Brain pericyte (primary cell): ENCODE measurements at places on chromosomes 1 and 21.
A peak's percentile ranks its signal among the peaks of the same experiment; 100 is the strongest.

GRCh38 chr1:177800400-177801088 lies 169.3 kb downstream of the SEC16B start:
- DNase-seq = no peak

DNA sequence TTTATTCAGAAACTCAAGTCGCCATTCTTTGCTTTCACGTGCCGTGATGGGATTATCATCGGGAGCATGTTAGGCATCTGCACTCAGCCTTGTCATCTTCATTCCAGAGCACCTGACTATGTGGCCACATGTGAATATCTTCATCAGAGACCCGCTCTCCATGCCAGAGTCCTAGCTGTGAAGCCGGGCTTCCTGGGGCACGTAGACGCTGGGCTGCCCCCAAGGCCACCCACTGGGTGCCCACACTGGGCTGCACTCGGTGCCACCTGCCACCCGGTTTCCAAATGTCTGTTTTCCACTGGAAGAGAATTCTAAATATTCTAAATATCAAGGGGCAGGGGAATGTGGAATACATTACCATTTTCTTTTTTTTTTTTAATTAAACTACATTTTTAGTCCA lies 43.8 kb downstream of the SLC37A1 start:
- DNase-seq = no peak

DNA sequence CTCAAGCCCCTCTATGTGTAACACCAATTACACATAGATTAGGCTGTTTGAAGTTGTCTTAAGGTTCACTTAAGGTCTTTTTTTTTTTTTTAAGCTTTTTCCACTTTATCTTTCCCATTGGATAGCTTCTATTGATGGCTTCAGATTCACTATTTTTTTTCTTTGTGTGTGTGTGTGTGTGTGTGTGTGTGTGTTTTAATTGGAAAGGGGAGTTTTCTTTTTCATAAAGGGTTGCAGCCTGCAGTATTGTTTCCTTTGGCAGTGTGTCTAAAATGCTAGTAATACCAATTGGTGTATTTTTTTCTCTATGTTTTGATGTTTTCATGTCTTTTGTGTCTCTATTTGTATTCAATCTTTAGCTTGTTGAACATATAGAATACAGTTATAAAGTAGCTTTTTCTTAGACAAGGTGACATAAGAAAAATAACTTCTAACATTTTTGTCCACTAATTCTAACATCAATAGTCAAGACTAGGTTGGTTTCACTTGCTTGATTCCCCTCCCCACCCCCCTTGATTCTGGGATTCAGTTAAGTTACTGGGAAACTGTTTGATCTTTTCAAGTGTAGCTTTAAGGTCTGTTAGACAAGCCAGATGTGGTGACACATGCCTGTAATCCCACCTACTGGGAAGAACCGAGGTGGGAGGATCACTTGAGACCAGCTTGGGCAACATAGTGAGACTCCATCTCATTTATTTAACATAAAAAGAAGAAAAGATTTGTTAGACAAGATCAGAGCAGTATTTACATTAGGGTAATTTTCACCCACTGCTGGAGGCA lies 21.4 kb downstream of the PRRC2C start:
- DNase-seq = peak; percentile 16

GRCh38 chr1:19960591-19960990 lies 18.8 kb downstream of the PLA2G2A start:
- no peak for DNase-seq

GRCh38 chr1:3368711-3369445 lies 85.6 kb upstream of the ARHGEF16 start:
- DNase-seq = no peak

DNA sequence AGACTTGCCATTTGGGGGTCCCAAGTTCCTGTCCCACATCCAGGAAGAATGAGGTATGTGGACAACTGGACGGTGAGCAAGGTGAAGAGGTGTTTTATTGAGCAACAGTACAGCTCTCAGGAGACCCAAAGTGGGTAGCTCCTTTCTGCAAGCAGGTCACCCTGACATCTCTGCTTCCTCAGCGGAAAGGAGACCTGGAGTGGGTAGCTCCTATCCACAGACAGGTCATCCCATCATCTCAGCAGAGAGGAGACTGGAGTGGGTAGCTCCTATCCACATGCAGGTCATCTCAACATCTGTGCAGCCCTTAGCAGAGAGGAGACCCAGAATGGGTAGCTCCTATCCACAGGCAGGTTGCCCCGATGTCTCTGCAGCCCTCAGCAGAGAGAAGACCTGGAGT lies 13.8 kb upstream of the FNBP1L start:
- no peak for DNase-seq

- no peak for DNase-seq
These were observed 78.6 kb downstream of the DUSP10 start for GRCh38 chr1:221663321-221663720.

GRCh38 chr1:166944186-166944967 lies 31.0 kb downstream of the ILDR2 start:
- DNase-seq = no peak

- no peak for DNase-seq
These were observed 599.9 kb upstream of the RGS18 start for GRCh38 chr1:191558379-191558778.

DNA sequence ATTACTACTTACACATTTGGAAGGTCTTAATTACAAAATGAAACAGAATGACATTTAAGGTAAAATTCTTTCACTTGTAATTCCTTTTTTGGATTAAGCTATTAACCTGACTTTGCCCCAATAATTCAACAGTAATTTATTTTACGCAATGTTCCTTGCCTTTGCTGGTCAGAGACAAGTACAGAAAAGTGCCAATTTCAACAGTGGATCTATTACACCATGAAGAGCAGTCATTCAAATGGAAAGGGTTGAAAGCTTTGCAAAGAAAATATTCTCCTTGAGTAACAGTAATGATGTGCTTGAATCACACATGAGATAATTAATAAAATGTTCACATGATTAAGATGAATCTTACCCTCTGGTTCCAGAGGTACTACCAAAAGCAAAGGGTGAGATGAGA lies 84.7 kb downstream of the APP start:
- DNase-seq = no peak

DNA sequence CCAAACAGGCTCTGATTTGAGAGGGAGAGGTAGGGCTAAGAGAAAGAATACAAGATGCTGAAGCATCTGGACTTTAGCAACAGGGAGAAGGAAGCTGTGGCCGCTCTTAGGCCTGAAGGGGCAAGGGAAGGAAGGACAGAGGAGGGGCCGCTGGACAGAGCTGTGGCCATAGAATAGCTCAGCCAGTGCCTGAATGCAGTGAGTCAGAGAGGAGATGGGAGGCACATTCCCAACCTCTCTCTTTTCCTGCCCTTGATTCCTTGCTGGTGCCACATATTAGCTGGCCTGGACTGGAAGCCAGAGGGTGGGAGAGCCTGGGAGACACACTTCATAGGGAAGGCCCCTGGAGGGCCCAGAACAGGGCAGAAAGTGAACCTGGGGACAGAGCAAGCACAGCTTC lies 83.4 kb upstream of the POU3F1 start:
- DNase-seq = no peak

DNA sequence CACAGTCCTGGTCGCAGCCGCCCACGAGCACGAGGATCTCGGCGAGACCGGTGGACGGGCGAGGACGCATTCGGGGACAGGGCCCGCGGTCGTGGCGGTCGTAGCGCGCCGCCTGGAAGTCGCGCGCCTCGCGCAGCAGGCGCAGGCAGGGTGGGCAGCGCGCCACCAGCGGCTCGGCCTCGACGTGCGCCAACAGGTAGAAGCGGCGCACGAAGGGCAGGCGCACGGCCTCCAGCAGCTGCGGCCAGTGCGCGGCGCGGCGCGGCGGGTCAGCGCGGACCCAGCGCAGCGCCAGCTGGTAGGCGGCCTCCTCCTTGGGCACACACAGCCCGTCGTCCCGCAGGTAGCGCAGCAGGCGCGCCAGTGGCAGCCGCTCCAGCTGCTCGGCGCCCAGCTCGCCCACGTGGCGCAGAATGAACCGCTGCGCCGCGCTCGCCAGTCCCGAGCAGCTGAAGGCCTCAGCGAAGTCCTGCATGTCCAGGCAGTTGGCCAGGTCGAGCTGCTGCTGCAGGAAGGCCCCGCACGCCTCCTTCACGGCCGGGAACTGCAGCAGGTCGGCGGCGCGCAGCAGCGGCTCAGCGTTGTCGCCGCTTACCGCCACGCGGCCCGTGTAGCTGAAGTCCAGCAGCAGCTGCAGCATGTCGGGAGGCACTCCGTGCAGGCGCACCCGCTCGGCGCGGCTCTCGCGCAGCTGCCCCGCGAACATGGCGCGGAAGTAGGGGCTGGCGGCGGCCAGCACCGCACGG lies 573 bp downstream of the KLHL21 start:
- DNase-seq = no peak

DNA sequence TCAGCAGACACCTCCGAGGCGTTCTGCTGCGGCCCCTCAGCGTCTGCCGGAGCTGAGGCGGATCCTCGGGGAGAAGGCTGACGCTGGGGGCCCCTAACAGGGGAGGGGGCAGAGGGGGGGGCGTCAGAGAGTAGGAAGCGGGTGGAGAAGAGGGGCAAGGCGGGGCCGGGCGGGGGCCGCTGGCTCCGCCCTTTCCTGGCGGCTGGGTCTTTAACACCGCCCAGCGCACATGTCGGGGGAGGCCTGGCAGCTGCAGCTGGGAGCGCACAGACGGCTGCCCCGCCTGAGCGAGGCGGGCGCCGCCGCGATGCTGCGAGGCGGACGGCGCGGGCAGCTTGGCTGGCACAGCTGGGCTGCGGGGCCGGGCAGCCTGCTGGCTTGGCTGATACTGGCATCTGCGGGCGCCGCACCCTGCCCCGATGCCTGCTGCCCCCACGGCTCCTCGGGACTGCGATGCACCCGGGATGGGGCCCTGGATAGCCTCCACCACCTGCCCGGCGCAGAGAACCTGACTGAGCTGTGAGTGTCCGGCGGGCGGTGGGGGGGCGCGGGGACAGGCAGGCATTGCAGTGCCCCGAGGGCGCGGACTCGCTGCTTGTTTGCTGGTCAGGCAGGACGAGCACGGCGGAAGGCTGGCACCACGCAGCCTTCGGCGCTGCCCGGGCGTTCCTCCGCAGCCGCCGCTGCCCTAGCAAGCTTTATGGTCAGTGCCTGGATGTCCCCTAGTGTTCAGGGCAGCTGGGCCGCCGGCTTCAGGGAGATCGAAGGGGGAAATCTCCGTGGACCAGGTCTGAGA lies at the start of gene NTRK1:
Gene NTRK1 (plus strand): TSS at position 238 of the 796 bp plus-strand sequence. CDS start 70 bp downstream, at position 308.
- DNase-seq = no peak

- no peak for DNase-seq
These were observed 21.9 kb upstream of the GPR157 start for GRCh38 chr1:9150582-9151327.

GRCh38 chr1:30888391-30888790 lies 20.2 kb downstream of the SDC3 start:
- no peak for DNase-seq

- no peak for DNase-seq
These were observed 1.4 kb downstream of the GUK1 start for GRCh38 chr1:228141226-228142044.

DNA sequence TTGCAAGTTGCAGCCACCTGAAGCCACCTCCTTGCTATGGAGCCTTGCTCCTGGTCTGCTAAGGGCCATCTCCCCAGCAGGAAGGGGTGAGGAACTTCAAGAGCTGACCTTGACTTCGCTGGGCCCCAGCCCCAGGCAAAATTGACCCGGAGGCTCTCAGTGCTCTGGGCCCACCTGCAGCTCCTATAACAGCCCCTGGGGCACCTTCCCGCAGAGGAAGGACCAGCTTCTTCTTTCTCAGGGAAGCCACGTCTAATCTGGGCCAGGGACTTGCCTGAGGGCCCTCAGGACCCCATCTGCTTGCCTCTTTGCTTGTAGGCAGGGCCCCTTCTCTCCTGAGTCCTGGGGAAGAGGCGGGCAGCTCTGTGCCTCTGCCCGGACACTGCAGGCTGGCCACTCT lies 30.9 kb upstream of the GNPAT start:
- no peak for DNase-seq

GRCh38 chr1:181094416-181095212 lies 6.1 kb downstream of the IER5 start:
- DNase-seq = no peak

DNA sequence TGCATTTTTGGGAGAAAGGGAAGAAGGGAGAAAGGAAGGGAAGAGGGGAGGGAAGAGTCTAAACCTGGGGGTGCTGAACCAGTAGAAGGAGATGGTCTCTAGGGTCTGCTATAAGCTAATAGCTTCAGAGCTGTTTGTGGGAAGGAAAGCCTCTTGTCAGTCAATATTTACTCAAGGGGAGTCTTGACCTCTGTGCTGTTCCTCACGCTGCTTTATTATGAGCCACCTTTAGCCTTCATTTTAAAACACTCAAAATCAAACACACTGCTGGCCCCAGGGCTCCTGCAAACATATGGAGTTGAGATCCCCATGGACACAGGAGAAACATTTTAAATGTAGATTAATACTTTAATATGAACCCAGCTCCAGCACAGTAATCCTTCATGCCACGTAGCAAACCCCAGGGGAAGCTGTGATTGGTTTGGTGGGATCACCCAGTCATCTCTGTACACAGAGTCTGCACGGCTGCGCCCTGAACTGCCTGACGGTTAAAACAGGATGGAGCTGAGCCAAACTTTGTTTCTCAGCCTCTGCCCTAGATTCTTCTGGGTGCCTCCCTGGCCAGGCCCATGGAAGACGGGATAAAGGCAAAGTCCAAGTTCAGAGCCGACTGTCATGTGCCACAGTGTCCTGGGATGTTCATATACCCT lies 40.2 kb upstream of the VWA5B1 start:
- no peak for DNase-seq

DNA sequence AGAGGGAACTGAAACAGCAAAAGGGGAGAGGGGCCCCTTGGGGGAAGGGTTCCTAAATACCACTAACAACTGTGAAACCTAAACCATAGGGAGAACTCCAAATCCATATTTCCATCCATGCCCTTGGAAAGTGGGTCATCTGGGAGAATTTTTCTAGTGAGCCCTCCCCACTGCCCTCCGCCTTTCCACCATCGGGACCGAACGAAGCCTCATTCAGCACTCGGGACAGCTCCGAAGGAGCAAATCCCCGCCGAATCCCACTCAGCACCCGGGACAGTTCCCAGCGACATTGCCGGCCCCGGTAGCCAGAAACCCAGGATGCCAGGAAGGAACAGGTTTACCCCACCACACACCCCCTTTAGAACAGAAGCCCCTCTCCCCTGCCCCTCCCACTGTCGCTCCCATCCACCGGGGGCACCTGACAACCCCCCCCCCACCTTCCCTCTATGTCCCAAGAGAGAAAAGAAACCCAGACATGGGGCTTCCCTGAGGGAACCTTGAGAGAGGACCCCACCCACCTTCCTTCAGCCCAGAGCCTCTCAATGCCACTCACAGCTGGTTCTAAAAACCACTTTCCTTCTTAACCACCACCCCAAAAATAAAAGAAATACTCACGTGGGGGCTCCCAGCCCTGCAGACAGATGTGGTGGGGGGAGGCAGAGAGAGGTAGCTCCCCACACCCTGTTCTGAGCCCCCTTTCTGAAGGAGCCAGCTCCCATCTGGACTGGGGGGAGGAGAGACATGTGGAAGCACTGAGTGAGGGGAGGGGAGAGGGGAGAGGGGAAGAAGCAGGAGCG lies 4.5 kb downstream of the DLGAP3 start:
- no peak for DNase-seq

GRCh38 chr1:237507005-237507404 lies 383.7 kb downstream of the ZP4 start:
- no peak for DNase-seq
